AG09319 (cell line): ENCODE measurements at places on chromosomes 7 and 10.

GRCh38 chr7:128206017-128206746 lies 34.9 kb upstream of the LEP start:
- no peak for DNase-seq

GRCh38 chr10:62652564-62652963 lies 152.0 kb upstream of the ADO start:
- DNase-seq: no peak

DNA sequence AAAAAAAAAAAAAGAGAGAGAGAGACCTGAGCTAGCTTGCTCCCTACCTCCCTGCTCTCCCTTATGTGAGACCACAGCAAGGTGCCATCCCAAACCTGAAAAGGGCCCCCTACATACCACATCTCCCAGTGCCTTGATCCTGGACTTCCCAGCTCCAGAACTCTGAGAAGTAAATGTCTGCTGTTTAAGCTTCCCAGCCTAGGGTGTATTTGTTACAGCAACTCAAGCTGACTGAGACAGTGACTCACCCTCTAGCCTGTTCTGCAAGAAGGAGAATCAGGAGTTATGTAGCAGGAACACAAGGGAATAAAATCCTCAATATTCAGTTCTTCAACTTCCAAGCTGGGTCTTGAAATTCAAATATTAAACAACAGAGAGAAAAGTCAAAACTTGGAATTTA lies 52.1 kb upstream of the TMEM72 start:
- DNase-seq: no peak

DNA sequence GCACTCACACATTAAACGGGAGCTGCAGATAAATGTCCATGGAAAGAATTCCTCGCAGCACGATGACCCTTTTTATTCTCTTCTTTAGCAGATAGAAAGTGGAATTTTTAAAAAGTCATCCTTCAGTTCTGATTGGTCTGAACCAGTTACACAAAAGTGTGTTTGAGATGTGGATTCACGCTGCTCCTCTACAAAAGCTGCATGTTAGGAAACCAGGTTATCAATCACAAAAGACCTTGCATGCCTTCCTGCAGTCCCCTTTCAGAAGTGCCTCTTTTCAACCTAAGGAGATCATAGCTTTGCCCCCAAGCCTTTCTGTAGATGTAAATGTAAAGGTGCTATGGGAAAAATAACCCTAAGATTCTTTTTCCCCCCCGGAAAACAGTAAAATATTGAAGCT lies 299.7 kb downstream of the PLXDC2 start:
- DNase-seq: no peak
